Activated gamma-delta T cell (primary cell): ENCODE measurements at places on chromosomes 4 and X.

DNA sequence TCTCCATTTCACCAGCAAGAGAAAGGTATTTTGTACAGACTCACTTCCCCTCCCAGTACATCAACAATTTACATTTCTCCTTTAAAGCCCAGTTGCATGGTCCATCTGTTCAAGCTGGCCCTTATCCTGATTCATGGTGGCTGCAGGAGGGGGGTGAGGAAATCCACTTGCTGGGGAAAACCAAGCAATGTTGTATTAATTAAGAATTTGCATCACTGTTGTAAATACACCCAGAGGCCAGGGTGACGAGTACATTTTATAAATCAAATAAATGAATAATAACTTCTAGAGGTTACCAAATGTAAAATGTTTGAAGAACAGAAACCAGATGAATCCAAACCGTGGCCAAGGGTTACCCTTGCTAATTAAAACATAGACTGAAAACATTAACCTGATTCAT, 395.9 kb upstream of the INTU start:
- DNase-seq: no peak

DNA sequence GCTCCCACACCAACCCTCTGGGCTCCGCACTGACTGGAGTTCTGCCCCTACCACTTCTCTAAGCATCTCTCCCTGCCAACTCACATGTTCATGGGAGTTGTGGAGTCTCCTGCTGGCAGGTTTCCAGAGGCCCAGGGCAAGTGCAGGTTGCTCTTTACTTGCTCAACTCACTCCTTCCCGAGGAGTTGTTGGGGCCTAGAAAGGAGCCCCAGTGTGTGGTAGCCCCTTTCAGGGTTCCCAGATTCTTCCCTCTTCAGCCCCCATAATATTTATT, 52.5 kb downstream of the POF1B start:
- DNase-seq: no peak

DNA sequence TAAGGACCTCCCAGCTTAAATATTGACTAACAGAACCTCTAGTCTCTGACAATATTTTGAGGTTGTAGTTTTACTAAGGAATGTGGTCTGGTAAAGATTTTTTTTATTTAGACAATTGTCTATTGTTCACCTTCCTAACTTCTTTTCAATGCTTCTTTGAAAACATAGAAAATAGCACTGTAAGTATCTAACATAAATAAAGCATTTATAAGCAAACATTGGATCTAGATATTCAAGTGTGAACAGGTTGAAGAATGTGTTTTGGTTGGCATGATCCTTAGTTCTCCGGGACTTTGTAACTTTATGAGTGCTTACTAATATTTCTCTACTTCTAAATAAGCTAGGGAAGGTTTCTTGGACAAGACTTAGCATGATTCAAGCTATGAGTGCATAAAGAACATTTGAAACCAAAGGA, 285.4 kb upstream of the ARSJ start:
- DNase-seq: no peak

DNA sequence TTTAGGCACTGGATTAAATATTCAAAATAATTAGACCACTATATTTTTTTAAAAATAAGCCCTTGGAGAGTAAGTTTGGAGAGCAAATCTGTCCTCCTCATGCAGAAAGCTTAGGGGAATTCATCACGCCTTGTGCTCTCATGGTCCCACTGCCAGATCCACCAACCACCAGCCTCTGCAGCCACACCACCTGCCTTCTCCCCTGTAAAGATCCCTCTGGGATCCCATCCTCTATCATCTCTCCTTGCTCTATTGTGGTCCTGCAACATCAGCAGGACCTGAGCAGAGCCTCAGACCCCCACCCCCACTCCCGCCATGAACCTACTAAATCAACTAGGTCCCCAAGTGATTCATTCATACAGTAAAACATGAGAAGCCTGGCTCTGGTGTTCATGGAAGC, 482.6 kb upstream of the GALNT7 start:
- DNase-seq: no peak

- DNase-seq: no peak
Observed at GRCh38 chr4:140757232-140757630, 1.0 kb upstream of the TBC1D9 start.

DNA sequence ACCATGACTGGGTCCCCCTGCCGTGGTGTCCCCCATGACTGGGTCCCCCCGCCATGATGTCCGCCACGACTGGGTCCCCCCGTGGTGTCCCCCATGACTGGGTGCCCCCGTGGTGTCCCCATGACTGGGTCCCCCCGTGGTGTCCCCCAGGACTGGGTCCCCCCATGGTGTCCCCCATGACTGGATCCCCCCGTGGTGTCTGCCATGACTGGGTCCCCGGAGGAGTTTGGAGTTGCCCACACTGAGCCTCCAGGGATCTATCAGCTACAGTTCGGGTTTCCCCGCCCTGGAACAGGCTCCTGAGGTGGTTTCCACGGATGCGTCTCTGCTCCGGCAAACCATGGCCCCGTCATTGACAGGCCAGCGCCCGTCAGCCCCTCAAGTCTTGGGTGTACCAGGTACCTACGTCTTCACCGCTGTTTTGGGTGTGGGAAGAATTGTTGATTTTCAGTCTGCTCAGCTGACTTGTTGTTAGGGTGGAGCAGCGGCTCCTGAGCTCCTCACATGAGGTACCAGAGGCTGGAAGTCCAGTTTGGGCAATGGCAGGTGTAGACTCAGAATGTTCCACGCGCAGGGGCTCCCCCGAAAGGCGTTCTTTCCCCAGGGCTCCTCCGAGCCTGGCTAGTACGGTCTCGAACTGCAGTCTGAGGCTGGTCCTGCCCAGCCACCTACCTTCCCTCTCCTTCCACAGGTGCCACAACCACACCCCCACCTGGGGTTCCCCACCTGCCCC, 8.3 kb upstream of the PDE6B start:
- no peak for DNase-seq
